Dermis microvascular lymphatic vessel endothelial cell (primary cell): ENCODE measurements at places on chromosomes 2 and 18.

GRCh38 chr2:49207204-49207603, 52.9 kb upstream of the FSHR start:
- no peak for DNase-seq

DNA sequence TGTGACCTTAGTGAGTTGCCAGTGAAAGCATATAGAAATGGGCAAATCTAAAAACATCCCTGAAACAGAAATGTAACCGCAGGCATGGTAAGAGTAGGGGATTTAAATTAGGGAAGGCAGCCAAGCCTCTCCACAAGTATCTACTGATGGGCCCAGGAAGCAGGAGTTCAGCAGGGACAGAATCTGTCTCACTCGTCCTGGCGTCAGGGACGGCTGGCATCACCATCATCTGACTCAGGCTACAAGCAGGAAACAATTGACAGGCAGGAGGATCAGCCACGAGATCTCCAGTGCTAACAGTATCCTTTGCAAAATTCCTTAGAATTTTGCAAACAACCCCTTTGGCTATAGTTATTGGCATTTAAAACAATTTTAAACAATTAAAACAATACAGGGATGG, 61.3 kb downstream of the SMAD4 start:
- DNase-seq, result no peak

- DNase-seq, result no peak
Measured at GRCh38 chr18:48306838-48307237, 102.3 kb downstream of the ZBTB7C start.

DNA sequence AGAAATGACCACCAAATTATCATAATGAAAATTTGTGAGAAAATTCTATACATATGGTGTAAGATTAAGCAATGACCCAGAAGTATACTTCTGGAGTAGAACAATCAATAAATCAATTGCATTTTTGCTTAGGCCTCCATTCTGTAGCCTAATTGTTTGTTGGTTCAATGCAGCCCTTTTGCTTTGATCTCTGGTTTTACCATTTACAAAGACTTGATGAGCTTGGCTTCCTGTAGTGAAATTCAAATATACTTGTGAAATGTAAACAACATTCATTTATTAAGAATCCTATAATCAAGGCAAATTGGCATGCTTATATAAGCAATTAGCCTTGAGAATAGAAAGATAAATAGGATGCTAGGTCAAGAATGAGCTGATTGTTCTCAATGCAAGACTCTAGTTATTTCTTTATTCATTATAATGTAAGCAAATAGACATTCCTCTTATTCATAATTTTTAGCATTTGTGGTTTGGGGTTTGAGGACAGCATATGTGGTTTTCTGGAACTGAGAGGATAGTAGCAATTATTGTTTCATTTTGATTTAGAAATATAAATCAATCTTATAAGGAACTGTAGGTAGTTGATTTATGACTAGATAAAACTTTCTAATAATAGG, 9.7 kb downstream of the FMNL2 start:
- DNase-seq, result no peak

GRCh38 chr2:113876503-113877387, 13.1 kb upstream of the ACTR3 start:
- no peak for DNase-seq

- no peak for DNase-seq
Measured at GRCh38 chr18:26005950-26006349, 84.5 kb downstream of the SS18 start.

DNA sequence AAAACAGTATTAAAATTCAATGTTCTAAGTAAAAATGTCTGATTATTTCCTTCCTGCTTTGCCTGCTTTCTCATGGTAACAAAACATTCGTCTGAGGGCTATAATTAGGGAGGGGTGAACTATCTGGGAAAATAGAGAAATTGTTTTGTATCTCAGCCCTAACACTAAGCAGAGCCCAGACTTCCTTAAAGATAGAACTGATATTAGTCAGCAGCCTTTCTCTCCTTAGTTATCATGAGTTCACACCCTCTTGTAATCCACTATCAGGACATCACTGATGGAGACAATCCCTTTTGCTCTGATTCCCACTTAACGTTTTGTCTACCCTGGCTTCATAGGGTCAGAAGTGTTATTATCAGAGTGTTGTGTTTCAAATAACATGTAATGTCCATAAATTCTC, 701.1 kb upstream of the ZEB2 start:
- DNase-seq, result no peak

DNA sequence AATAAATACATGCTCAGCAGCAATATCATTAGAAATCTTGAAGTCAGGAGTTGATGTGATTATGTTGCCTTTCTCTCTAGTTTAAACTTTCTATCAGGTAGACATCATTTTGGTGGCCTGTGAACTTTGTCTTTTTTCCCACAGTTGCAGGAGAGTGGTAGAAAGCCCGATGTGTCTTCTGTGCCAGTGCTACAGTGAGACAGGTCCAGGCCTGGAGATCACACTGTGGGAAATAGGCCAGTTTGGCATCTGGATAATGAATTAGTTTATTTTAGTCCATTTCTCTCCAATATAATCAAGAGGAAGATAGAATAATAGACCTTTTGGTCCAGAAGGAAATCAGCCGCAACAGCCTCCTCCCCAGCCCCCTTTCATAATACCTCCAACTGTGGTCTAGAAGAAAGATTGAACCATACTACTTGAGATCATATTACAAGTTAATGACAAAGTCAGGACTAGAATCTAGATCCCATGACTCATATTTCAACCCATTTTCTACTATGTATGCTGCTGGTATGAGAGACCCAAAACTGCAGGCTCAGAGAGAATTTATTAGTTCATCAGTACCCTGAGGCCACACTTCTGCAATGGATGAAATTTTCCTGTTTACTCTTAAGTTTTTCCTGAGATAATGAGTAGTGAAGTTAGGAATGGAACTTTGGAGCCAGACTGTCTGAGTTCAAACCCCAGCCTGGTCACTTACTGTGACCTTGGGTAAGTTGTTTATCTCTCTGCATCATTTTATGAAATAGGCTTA, 20.6 kb downstream of the KCMF1 start:
- DNase-seq, result no peak

DNA sequence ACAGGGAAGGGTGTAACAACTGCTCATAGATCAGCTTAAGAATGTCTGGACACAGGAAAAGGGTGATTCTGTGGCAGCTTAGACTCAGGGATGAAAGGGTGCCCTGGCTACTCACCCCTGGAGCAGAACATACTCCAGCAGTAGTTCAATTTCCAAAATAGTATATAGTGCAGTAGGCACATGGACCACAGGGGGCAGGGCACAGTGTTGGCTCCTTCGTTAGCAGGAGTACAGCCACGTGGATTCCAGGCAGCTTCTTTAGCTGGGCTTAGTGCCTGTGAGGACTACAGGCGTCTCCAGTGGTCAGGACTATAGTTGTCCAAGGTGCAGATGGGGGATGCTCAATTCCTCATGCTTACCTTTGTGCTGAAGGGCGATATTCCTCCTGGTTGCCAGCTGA, 277.5 kb upstream of the DDX18 start:
- DNase-seq, result no peak

- no peak for DNase-seq
Measured at GRCh38 chr18:45321520-45321919, 293.8 kb upstream of the SLC14A2 start.

GRCh38 chr2:45698554-45698953, 47.1 kb downstream of the PRKCE start:
- no peak for DNase-seq

DNA sequence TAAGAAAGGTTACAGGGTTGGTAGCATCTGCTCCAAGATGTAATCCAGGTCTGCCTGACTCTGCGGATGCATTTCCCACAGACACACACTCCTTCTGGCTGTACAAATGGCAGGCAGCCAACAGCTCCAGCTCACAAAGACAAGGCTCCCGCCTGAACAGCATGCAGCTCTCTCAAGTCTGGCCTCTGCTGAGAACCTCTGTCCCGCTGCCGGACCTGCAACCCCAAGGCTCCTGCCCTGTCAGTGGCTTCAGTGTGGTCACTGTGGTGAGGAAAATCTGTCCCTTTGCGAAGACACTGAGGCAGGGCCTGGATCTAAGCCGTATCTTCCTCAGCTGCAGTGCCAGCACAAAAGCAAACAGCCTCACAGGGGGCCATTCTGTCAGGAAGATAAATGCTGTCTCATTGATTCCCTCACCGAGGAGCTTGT, 469.3 kb upstream of the MEX3C start:
- DNase-seq, result no peak

GRCh38 chr2:157321466-157321865, 4.2 kb downstream of the ERMN start:
- no peak for DNase-seq

- no peak for DNase-seq
Measured at GRCh38 chr2:75548036-75548573, 12.6 kb downstream of the EVA1A start.
